Activated naive CD4-positive, alpha-beta T cell treated with anti-CD3 and anti-CD28 coated beads, Interleukin-2, amount 50 U/mL, for 72 hours (primary cell): ENCODE measurements at places on chromosomes 6 and 20. TPM values are rescaled to one million over a fixed set of nuclear protein-coding genes. Genes with fewer than 3 reads are reported as not detected.

- no peak for DNase-seq
These were observed 171.6 kb downstream of the ARID1B start for GRCh38 chr6:156948807-156949206.

Gene MLN
- not detected for total RNA-seq

Gene FRK
- total RNA-seq = 0.02 TPM

Gene NKX2-4
- total RNA-seq = not detected

Gene SMIM29
- 25.1 TPM for total RNA-seq

DNA sequence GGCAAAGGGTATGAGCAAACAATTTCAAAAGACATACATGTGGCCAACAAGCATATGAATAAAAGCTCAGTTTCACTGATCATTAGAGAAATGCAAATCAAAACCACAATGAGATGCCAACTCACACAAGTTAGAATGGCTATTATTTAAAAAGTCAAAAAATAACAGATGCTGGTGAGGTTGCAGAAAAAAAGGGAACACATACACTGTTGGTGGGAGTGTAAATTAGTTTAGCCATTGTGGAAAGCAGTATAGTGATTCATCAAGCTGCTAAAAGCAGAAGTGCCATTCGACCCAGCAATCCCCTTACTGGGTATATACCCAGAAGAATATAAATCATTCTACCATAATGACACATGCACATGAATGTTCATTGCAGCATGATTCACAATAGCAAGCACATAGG lies 6.7 kb upstream of the KHDC1L start:
- no peak for DNase-seq

Gene KIFC1
- 170 TPM for total RNA-seq

DNA sequence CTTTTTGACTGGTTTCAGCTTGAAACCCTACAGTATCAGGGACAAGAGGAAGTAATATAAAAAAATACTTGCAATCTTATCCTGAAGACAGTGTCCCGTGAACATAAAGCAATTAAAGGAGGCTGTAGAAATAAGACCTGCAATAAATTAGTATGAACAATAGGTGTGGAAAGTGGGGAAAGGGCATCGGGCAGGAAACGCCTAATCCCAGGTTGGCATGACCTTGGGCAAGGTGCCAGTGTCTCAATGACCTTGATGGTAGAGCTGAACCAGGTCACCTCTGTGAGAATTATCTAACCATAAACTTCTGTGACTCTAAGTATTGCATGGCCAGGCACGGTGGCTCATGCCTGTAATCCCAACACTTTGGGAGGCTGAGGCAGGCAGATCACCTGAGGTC lies 115.2 kb downstream of the LY86 start:
- DNase-seq = no peak

DNA sequence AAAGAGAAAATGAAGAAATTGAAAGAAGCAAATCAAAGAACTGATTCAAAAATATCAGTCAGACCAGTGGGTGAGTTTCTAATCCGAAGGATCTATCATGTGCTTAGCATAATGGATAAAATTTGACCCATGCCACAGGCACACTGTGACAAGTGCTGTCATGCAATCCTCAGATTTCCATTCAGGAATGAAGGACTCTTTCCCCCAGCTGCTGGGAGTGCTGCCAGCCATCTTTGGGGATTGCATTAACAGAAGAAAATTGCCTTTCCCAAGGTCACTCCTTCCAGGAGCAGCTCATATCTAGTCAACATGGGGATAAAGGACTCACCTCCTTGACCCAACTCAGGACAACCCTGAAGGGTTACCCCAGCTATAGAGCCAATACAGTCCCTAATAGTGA lies 316.7 kb upstream of the TBX18 start:
- no peak for DNase-seq

Gene SLC44A4
- total RNA-seq = 0.29 TPM

- DNase-seq = no peak
These were observed 139.8 kb downstream of the DHX35 start for GRCh38 chr20:39101895-39102294.

- no peak for DNase-seq
These were observed 91.9 kb upstream of the DTNBP1 start for GRCh38 chr6:15754706-15755079.

Gene TFAP2B
- total RNA-seq = not detected

GRCh38 chr6:31700740-31701401 lies 2.3 kb downstream of the ABHD16A start:
- no peak for DNase-seq

DNA sequence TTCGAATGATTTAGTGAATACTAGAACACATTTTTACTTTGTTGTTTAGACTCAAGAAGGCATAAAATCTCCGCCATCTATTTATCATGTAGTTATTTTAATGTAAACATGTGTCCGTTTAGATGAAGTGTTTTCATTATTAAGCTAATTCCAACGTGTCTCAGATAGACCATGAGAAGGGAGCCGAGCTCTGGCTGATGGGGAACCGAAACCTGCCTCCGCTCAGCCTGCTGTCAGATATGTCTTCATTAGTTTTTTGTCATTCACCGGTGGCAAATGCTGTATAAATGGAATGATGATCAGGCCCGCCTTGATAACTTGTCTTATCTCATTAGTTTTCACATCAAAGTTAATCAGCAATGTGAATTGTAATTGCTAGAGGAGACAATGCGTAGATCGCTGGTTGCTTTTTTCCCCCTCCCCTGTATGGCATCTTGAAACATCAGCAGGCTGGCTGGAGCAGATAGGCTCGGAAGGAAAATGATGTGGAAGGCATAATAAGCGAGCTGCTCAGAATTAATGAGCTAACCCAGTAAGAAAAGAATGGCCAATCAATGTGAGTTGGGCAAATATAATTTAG lies 136.4 kb downstream of the LINC00237 start:
- DNase-seq = no peak

GRCh38 chr20:49603209-49603627 lies 35.3 kb upstream of the PTGIS start:
- no peak for DNase-seq

- no peak for DNase-seq
These were observed 327.8 kb downstream of the CENPW start for GRCh38 chr6:126667728-126668127.

Gene ZNF311
- 0.16 TPM for total RNA-seq

Gene BHLHE23
- total RNA-seq = not detected

- no peak for DNase-seq
These were observed 95.3 kb downstream of the CDKAL1 start for GRCh38 chr6:20629509-20629908.

Gene SLC13A3
- total RNA-seq = not detected

DNA sequence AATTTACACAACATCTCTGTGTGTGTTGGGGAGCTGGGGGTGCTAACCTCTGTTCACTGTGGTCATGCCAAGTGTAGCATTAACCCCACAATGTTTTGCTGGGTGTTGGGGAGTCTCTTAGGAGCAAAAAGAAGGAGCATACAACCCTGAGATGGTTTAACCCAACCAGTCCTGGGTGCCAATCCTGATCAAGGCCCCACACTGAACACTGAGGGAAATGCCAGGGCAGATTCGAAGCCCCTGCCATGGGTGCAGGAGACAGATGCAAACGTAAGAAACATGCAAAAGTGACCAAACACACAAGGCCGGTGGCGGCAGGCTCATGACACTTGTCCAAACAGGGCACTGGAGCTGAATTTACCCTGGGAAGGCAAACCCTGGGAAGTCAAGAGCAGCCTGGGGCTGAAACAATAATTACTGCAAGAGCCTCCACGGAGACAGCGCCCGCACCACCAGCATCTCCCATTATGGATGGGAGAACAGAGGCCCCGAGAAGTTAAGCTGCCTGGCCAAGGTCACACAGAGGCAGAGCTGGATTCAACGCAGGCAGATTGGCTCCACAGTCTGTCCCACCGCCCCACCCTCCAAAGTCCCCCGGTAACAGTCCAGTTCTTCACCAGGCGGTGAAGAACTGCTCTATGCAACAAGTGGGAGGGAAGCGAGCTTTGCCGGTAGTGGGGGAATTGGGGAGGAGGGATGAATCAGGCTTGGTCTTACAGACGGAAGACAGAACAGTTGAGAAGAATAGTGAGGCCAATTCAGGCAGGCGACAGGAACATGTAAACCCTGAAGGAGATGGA lies 8.5 kb downstream of the ACSS1 start:
- DNase-seq = no peak

Gene NKAPL
- not detected for total RNA-seq

Gene NRSN1
- not detected for total RNA-seq

DNA sequence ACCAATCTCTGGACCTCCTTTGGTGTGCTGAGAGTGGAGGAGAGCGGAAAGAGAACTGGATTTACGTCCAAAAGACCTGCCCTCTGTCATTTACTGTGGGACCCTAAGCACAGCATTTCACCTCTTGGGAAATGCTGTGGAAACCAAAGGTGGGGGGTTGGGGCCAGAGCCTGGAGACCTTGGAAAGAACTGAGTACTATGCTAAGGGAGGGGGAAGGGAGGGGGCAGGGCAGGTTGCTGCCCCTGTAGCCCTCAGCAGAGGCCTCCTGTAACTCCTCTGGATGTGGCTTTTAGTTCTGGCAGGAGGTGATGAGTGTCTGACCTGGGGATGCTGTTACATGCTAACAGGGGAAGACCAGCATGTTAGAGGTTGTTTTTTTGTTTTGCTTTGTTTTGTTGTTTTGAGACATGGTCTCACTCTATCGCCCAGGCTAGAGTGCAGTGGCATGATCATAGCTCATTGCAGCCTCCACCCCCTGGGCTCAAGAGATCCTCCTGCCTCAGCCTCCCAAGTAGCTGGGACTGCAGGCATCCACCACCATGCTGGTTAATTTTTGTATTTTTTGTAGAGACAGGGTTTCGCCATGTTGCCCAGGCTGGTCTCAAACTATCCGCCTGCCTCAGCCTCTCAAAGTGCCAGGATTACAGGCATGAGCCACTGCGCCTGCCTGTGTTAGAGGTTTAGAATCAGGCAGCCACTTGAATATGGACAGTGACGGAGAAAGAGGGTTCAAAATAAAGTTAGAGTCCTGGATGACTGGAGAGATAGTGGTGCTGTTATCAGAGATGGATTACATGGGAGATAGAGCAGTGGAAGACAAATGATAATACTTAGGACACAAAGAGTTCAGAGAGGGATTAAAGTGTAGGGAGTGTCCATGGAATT lies 18.4 kb upstream of the PARD6B start:
- no peak for DNase-seq

DNA sequence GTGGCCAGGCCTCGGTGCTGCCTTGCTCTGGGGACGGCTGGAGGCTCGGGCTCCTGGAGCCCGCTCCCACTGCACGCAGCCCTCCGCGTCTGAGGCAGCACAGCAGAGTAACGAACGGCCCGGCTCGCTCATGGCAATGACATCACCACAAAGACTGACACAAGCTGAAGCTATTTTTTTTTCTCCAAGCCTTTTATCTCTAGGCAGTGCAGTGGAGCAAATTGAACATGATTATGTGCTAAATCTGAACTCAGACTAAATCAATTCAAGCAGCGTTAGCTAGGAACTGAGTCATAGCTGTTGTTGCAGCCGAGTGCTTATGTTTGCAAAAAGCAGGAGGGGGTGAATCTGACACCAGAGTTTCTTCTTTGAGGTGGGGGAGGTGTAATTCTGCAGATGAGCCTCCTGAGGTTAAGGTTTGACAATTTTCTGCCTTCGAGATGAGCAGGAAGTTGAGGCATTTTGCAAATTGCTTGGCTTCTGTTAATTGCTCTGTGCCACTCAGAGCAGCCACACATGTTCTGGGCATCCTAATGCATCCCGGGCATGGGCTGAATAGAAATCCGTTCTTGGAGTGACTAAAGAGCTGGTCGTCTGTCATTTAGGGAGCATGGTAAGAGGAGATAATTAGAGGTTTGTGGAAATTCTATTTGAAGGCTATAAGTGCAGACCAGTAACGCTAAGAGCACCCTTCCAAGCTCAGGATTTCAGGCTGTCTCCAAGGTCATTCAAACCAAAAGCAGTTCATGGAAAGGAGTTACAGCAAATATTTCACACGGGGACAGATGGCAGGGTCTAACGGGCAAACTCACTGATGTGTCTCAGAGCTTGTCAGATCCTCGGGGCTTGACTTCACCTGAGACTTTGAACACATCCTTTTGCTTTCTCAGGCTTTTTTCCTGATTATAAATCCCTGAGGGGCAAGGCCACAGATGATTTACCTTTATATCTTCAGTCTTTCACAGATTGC lies 155.1 kb upstream of the ENPP5 start:
- DNase-seq = no peak

Gene MOXD1
- total RNA-seq = not detected

Gene LY6G6C
- not detected for total RNA-seq

GRCh38 chr6:38432479-38432878 lies 207.2 kb downstream of the BTBD9 start:
- no peak for DNase-seq

Gene BAG2
- total RNA-seq = 7.1 TPM

- no peak for DNase-seq
These were observed 181.6 kb upstream of the ECI2 start for GRCh38 chr6:4316867-4317400.

- peak; percentile 47 for DNase-seq
These were observed 14.3 kb downstream of the KLHL31 start for GRCh38 chr6:53651205-53651763.

Gene NUS1
- total RNA-seq = 28.7 TPM

GRCh38 chr20:29873946-29874345 lies 1383.5 kb upstream of the DEFB115 start:
- DNase-seq = peak; percentile 48

DNA sequence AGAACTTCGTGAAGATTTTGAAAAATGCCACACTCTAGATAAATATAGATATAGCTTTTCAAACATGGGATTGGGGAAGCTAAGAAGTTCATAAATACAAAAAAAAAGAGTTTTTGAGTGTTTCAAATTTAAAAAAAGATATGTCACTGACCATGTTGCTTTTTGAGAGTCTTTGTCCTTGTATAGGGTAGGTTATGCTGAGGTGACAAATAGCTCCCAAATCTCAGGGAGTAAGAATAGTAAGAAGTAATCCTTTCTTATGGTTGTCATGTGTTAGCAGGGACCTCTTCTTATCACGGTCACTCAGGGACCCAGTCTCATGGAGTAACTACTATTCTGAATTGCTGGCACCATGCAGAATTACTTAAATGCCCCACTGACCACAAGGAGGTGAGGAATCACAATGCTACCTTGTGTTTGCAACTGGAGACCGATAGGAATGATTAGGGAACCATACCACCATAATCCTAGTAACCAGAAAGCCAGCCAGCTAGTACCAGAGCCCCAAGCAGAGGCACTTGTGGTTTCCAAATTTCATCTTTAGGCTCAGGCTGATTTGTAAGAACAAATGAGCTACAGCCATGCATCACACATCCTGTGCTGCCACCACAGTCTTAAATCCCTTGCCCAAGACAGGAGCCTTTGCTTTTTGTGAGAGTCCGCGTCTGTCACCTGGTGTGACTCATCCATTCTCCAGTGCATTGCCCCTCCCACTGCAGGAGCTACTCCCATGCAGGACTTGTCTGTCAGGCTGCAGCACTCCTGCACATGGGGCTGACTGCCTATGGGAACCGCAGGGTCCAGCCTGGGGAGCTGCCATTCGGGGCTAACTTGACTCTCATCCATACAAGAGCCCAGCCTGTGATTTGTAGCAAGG lies 42.4 kb upstream of the ADGRF4 start:
- DNase-seq = no peak

Gene CD24
- 0.89 TPM for total RNA-seq

Gene CD93
- total RNA-seq = 0.41 TPM

Gene PDCD2
- 117 TPM for total RNA-seq

GRCh38 chr6:69813508-69813907 lies 16.7 kb upstream of the LMBRD1 start:
- no peak for DNase-seq

- no peak for DNase-seq
These were observed 8.9 kb upstream of the UBE2V1 start for GRCh38 chr20:50121858-50122271.
